ENCODE measurements at places on chromosomes 6 and 20.

DNA sequence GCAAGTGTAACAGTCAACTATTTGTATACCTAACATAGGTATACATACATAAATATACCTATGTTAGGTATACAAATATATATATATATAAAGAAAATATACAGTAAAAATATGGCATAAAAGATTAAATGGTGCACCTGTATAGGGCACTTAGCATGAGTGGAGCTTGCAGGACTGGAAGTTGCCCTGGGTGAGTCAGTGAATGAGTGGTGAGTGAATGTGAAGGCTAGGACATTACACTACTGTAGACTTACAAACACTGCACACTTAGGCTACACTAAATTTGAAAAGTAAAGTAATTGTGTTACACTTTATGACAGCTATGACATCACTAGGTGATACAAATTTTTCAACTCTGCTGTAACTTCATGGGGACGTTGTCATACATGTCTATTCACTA, 65.6 kb downstream of the CDC5L start:
- DNase-seq: no peak

DNA sequence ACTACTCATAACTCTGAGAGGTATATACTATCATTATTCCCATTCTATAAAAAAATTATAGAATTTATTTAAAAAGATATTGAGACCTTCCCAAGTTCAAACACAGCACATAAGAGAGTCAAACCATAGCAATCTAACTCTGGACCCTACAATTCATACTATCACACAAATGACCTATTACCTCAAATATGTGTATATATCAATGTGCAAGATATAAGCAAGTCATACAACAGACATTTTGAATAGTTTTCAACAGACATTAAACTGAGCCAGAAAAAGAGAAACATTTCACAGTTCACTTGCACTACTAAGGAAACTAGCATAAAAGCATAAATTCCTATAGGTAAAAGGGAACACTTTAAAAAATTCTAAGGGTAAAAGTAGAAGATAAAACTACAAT, 11.7 kb downstream of the PHIP start:
- no peak for DNase-seq

DNA sequence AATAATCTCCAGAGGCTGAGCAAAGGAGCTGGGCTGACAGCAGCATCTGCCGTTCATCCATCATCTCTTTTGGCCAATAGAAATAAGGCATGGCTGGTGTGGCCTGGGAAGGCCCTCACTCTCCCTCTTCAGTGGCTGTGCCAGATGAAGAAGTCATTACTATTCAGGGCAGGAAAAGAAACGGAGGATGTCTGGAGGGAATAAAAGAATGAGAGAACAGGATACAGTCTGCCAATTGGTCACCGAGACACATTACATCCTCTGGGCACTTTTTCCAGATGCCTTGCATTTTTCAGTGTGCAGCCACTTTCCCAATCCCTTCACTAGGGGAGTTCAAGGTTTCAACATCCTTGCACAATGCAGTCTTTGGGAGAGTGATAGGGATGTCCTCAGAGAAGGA, 32.2 kb upstream of the VGLL2 start:
- DNase-seq: no peak

- DNase-seq: no peak
These were observed 6.6 kb downstream of the ECI2 start for GRCh38 chr6:4128748-4129147.

DNA sequence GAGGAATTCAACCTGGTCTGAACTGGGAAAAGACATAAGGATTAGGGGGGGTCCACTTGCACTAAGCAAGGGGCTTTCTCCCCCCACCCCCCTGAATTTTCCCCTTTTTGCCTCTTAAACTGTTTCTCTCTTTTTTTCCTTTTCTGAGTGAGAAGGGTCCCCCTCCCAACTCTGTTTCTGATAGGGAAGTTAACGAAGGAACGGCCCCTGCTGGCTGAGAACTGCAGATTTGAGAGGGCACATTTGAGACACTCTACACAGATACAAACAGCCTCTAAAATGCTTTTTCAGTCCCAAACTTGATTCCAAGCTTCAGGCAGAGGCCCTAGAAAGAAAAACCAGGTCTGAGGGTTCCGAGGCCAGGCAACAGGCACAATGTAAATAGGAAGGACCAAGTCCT, 91.7 kb downstream of the JARID2 start:
- DNase-seq: no peak

GRCh38 chr6:31308050-31308844, 36.4 kb upstream of the HLA-C start:
- DNase-seq: no peak

DNA sequence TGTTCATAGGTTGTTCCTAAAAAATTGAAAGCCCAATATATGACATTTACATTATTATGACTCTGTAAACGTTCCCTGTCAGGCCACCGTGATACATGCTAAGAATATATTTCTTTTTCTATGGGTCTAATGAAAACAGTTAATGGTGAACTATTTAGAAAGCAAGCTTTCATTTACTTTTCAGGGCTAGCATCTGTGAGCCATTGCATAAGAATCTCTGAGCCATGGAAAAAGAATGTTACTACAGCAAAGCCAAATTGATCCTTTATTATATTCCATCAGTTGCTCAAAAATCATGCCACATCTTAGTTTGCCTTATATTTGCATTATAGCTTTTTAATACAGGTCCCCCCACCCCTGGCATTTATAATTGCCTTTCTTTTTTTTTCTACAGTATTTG, 275.5 kb downstream of the ZFAND3 start:
- DNase-seq: no peak

GRCh38 chr20:47296950-47297349, 59.5 kb downstream of the ZMYND8 start:
- DNase-seq: no peak

- no peak for DNase-seq
These were observed 70.3 kb downstream of the MYLK4 start for GRCh38 chr6:2680264-2680922.

DNA sequence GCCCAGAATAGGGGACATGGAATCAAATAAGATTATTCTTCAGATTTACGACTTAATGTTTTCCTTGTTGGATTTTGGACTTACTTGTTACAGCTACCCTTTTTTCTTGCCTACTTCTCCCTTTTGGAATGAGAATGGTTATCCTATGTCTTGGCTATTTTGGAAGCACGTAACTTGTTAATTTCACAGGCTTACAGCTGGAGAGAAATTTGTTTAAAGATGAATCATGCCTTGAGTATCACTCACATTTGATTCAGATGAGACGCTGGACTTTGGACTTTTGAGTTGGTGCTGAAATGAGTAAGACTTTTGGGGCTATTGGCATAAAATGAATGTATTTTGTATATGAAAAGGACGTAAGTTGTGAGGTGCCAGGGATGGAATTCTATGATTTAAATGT, 83.3 kb downstream of the SMPDL3A start:
- no peak for DNase-seq

- no peak for DNase-seq
These were observed at the start of gene PLN for GRCh38 chr6:118548136-118548535. Gene PLN (plus strand): TSS chr6:118548296. CDS start chr6:118558922, 10,626 bp downstream.

DNA sequence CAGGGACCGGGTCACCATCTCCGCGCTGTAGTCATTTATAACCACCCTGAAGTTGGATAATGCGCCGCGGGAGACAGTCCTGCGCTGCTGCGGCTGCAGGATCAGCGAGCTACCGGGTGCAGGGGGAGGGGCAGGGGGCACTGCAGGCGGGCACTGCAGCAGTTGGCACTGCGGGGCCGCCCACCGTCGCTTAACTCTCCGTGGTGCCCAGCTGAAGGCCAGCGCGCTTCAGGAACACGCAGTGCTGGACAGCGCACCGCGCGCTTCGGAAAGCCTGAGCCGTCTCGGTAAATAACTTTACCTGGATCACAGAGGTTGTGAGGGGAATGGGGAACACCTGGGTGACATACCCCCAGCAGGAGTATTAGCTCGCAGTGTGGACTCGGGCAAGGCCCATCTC, 12.4 kb upstream of the LRFN2 start:
- DNase-seq: no peak

GRCh38 chr6:26311012-26311384, 54.0 kb upstream of the BTN3A2 start:
- DNase-seq: peak; percentile 86

DNA sequence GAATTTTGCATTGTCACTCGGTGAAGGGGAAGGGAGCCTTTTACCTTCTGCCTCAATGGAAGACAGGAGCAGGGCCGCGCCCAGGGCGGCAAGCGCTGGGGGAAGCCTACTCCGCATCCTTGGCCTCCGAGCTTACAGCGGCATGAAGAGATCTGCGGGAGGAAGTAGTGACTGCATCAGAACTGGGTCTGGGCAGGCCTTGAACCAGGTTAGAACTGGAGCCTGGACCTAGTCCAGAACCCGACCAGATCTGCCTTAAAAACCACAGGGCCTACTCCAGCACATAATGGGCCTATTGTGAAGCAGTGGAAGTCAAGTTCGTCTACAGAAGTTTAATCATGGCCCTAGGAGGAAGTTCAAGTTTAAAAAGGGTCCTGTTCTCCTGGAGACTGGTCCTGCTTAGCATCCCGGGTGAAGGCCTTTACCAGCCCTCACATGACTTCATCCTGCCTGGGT, 3.1 kb downstream of the COL12A1 start:
- DNase-seq: no peak

DNA sequence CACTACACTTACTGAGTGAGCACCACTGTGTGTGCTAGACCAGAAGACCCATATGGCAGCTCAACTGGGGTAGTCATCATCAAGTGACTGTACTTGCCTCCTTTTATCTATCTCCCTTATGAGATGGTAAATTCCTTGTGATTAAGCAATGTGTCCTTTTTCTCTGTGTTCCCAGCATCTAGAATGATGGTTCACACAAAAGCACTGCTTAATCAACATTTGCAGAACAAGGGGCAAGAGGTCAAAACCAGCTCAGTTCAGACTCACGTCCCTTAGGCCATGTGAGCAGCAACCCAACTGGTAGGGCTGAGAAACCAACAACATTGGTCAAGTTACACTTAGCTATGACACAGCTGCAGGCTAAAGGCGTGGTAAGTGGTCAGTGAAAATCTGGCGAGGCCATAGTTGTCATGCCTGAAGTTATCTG, 10.0 kb downstream of the TRAM2 start:
- no peak for DNase-seq

- no peak for DNase-seq
These were observed 237.1 kb upstream of the MOCS1 start for GRCh38 chr6:40171343-40171742.

GRCh38 chr6:53710788-53711187, 45.2 kb upstream of the KLHL31 start:
- DNase-seq: no peak

GRCh38 chr6:157514659-157515496, 133.9 kb downstream of the ZDHHC14 start:
- DNase-seq: peak; percentile 17

DNA sequence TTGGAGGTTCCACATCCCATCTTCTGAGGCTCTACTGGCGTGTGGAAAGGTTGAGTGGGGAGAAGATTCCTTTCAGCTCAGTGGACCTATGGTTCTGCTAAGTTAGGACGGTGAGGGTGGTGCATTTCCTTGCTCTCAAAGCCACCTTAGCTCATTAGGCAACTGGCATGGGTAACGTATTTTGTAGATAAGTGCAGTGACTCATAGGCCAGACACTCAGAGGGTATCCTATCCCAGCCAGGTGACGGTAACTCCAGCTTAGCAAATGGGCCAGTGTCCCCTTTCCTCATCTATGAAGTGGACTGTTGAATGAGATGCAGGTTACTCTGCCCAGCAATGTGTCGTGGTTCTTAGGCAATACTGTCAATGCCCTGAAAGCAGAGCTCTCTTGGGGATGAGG, 3.7 kb downstream of the RPS6KA2 start:
- DNase-seq: no peak

DNA sequence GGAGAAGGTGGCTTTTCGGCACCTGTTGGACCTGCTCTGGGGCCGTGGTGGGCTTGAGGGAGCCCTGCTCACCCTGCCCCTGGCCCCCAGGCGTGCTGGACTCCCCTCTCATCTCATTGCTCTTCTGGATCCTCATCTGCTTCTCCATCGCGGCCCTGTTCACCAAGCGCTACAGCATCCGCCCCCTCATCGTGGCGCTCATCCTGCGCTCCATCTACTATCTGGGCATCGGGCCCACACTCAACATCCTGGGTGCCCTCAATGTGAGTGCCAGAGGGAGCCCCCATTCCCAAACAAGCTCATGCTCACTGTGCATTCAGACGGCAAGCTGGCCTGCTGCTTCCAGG, 22.4 kb downstream of the UQCC2 start:
- no peak for DNase-seq

GRCh38 chr20:25500880-25501351, 84.4 kb downstream of the NINL start:
- DNase-seq: no peak

DNA sequence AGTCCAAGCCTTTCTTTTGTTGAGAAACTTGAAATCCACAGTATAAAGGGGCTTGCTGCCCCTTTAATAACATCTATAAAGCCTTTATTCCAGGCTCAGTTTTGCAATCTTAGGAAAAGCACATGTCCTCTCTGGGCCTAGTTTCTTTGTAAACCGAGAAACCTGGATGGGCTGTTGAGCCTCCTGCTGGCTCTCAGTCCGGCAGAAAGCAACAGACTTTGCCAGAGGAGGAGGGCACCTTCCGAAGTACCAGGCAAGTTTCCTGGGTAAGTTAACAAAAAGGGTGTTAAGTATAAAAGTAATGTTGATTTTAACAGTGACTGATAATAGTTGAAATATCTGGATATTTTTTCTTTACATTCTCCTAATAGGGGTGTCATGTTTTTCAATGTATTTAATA, 99.0 kb upstream of the POPDC3 start:
- DNase-seq: no peak

- DNase-seq: no peak
These were observed 38.6 kb downstream of the SLC9A8 start for GRCh38 chr20:49851231-49851705.

- no peak for DNase-seq
These were observed 180.0 kb downstream of the TBXT start for GRCh38 chr6:165987483-165988301.

GRCh38 chr6:12944001-12944400, 227.4 kb downstream of the PHACTR1 start:
- no peak for DNase-seq

- DNase-seq: peak; percentile 87
These were observed 40.6 kb downstream of the TOX2 start for GRCh38 chr20:43955062-43955749.

- no peak for DNase-seq
These were observed 34.7 kb upstream of the IRF4 start for GRCh38 chr6:356828-357251.

- DNase-seq: no peak
These were observed 18.3 kb downstream of the KIAA1586 start for GRCh38 chr6:57064809-57065208.

GRCh38 chr6:8268606-8269005, 166.3 kb upstream of the EEF1E1 start:
- DNase-seq: no peak

- DNase-seq: no peak
These were observed at the start of gene GNMT for GRCh38 chr6:42960243-42961019. Gene GNMT (plus strand): TSS chr6:42960754. CDS start chr6:42960768, 14 bp downstream.

- DNase-seq: no peak
These were observed 6.3 kb upstream of the WFDC13 start for GRCh38 chr20:45695496-45695895.

GRCh38 chr20:51906679-51907078, 104.4 kb upstream of the SALL4 start:
- no peak for DNase-seq

DNA sequence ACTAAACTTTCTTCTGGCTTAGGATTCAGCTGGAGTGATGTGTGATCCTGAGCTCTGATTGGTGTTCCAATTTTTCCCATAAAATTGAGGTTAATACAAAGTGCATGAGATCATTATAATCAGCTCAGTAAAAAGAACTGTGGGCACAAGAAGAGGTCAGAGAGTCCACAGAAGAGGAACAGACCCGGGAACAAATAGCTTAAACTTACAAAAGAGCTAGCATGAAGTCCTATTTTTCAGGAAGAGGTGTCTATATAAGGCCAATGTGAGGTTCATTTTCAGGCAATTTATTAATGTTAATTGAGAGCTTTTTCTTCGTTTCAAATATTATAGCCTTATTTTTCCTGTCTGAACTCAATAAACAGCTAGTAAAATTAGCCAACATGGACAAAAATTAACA, 26.9 kb upstream of the STX11 start:
- DNase-seq: no peak

All from activated CD4-positive, alpha-beta T cell treated with anti-CD3 and anti-CD28 coated beads, Interleukin-2, Interleukin-4, amounts not matched to agents 100 ng/mL and 50 ng/mL, durations not matched to agents 16 hours and 8 hours (primary cell).